ENCODE measurements at places on chromosomes 1 and 21.

DNA sequence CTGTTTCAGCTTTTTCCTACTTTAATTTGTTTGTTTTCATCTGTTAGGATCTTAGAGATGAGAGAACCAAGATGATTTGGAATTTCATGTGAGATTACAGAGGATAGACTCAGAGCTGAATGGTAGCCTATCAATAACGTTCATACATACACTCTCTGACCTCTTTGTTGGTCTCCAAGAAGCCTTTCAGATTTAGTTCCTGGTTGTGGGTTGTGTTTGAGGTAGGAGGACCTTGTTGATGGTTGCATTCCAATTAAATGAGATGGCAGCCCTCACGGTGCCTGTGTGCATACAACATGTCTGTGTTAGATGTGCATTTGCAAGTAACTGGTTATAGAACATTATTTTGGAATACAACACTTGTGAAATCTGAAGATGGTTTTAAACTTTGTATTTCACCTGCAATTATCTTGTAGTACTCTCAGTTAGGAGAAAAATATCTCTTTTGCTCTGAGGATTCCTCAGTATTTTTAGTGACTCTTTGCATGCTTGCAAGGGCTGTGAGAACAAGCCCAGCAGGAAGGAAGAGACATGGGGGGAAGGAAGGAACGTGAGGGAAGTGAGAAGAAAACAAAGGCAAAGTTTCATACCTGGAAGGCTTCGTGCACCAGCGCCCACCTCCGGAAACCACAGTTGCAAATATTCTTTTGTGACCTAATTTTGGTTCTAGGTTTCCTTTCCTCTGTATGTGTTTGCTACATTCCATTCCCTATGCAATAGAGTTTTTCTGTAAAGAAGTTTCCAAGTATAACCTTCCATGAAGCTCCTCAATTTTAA lies 291.8 kb downstream of the DISC1 start:
- DNase-seq = no peak

GRCh38 chr1:85830837-85831236 lies 122.6 kb upstream of the ZNHIT6 start:
- no peak for DNase-seq

DNA sequence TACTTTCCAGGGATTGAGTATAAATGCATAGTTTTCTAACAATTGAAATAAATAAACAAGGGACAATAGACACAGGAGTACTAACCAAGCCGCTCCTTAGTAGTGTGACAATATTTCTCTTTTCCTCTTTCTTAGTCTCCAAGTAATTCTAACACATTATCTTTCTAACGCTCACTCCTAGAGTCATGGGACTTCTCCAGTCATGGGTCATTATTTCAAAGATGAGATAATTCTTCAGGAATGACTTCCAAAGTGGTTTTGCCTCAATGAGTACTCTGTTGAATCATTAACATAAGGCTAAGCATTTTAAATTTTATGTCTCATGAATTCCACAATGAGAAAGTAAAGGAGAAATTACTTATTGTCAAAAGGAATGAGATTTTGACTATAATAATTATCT lies 605.8 kb upstream of the ADAMTS5 start:
- no peak for DNase-seq

- DNase-seq = no peak
Measured at GRCh38 chr1:208951026-208951525, 632.4 kb upstream of the CAMK1G start.

All from stimulated activated CD4-positive, alpha-beta T cell treated with anti-CD3 and anti-CD28 coated beads, TNF-alpha, amount 100 ng/mL, for 4 hours (primary cell).